ENCODE measurements at places on chromosomes 13 and 19.

- H3K4me3 ChIP-seq, result no peak overlapping the region
- H3K27ac ChIP-seq, result no peak overlapping the region
- H3K4me1 ChIP-seq, result no peaks in the 10 kb centered on the region
- no peak for DNase-seq
- no peaks in the 10 kb centered on the region for H3K36me3 ChIP-seq
- H3K27me3 ChIP-seq, result no peaks in the 10 kb centered on the region
These were observed 274.0 kb upstream of the SOX1 start for GRCh38 chr13:111792956-111793355.

GRCh38 chr19:30161770-30162169 is 210.4 kb upstream of the ZNF536 start:
- H3K36me3 ChIP-seq, result no peaks in the 10 kb centered on the region
- H3K4me1 ChIP-seq, result no peaks in the 10 kb centered on the region
- H3K27ac ChIP-seq, result no peak overlapping the region
- H3K4me3 ChIP-seq, result no peak overlapping the region

DNA sequence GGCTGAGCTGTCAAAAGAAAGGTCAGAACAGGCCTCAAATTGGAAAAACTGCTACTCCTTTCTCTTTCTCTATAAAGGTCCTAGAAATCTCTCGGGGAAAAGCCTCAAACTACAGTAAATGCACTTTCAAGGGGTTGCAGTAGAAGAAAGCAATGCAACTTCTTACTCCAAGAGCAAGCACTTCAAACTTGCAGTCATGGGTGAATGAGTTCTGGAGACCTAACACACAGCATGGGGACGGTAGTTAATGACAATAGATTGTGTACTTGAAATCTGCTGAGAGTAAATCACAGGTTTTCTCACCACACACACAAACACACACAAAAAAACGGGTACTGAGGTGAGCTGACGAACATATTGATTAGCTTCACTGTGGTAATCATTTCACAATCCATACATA is 11.8 kb downstream of the TUBGCP3 start:
- no peaks in the 10 kb centered on the region for H3K27me3 ChIP-seq
- H3K27ac ChIP-seq, result no peak overlapping the region
- no peak overlapping the region for H3K4me3 ChIP-seq
- no peak for DNase-seq

DNA sequence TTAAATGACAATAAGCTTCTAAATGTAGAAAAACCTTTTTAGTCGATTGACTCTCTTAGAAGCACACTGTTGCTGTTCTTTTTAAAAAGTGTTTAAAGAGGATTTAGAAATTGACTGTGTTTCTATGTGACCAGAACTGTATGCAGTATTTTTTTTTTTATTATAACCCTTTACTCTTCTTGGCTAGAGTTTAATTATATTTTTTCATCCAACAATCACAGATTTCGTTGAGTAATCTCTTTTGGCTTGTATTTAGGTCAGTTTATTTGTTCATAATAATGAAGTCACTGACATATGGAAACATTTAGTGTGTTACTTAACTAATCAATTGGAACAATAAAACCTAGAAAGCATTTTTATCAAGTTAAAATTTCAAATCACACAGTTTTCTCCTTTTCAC is 19.9 kb downstream of the CSNK1A1L start:
- peaks cover 5% of the 10 kb centered on the region for H3K27me3 ChIP-seq
- H3K36me3 ChIP-seq, result no peaks in the 10 kb centered on the region
- DNase-seq, result no peak
- H3K4me3 ChIP-seq, result no peak overlapping the region

- no peak for DNase-seq
- H3K4me1 ChIP-seq, result no peaks in the 10 kb centered on the region
- no peaks in the 10 kb centered on the region for H3K27me3 ChIP-seq
These were observed 31.8 kb downstream of the TPP2 start for GRCh38 chr13:102628559-102628958.

GRCh38 chr13:113863524-113864272 is at the start of gene GAS6:
TSS of gene GAS6 (minus strand) at chr13:113864076. CDS start at chr13:113863920, 156 bp downstream.
- no peak within 1 kb of the TSS for H3K27ac ChIP-seq
- peaks cover 11% of the 10 kb centered on the region for H3K4me1 ChIP-seq
- no peaks in the 10 kb centered on the region for H3K36me3 ChIP-seq
- DNase-seq, result peak; percentile 53
- H3K27me3 ChIP-seq, result peaks cover 17% of the 10 kb centered on the region

DNA sequence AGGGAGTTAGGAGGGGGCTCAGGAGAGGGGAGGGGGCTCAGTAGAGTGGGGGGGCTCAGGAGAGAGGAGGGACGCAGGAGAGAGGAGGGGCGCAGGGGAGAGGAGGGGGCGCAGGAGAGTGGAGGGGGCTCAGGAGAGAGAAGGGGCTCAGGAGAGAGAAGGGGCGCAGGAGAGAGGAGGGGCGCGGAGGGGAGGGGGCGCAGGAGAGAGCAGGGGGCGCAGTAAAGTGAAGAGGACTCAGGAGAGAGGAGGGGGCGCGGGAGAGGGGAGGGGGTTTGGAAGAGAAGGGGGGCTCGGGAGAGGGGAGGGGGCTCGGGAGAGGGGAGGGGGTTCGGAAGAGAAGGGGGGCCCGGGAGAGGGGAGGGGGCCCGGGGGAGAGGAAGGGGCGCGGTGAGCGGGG is 700 bp downstream of the MADCAM1 start:
- no peak overlapping the region for H3K4me3 ChIP-seq
- H3K27ac ChIP-seq, result no peak overlapping the region
- no peaks in the 10 kb centered on the region for H3K4me1 ChIP-seq
- DNase-seq, result no peak
- H3K27me3 ChIP-seq, result peaks cover 12% of the 10 kb centered on the region
- H3K36me3 ChIP-seq, result no peaks in the 10 kb centered on the region

DNA sequence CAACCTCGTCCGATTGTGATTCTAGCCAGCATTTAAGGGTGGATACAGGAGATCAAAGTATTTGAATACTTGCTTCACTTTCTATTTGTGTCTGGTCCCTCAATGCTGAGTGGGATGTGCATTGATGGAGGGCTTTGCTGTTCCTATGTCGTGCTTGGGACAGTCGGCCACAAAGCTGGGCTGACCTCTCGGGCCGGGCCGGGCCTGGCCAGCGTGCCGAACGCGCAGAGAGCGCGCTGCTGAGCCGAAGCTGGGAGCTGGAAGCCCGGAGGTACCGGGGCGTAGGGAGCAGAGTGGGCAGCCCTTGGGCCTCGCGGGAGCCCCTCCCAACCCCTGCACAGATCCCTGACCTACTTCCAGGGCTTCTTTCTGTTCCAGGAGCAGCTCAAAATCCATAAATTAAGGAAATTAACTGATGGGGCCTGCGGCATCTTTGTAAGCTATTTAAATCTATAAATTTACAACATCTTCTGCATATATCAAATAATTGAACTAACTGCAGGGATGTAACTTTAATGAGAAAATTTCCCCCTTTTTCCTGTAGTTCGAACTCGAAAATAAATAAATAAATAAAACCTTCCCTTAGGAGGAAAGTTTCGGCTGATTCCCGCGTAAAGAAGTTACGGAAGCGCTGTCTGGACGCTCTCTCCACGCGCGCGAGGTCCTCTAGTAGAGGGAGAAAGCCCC is 1.8 kb upstream of the KCTD15 start:
- H3K27ac ChIP-seq, result peak overlapping the region; percentile 83
- no peak for DNase-seq
- H3K4me1 ChIP-seq, result peaks cover 17% of the 10 kb centered on the region
- peak overlapping the region; percentile 64 for H3K4me3 ChIP-seq

DNA sequence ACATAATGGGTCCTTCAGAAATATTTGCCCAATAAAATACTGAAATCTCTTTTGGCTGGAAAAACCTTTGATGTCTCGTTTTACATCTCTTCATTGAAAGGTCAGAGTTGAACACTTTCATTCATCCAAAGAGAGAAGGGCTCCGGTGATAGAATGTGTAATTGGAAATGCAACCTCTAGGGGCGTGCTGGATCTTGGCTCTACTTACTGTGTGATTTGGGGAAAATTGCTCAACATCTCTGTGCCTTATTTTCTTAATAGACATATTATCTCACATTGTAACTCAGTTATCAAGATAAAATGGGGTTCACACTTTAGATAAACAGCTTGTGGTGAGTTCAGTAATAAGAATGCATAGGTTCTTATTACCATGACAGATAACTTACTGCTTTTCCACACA is 1444.1 kb downstream of the SLITRK5 start:
- H3K4me1 ChIP-seq, result no peaks in the 10 kb centered on the region
- DNase-seq, result no peak
- H3K36me3 ChIP-seq, result no peaks in the 10 kb centered on the region
- no peaks in the 10 kb centered on the region for H3K27me3 ChIP-seq

- H3K36me3 ChIP-seq, result no peaks in the 10 kb centered on the region
- H3K4me1 ChIP-seq, result no peaks in the 10 kb centered on the region
- no peak for DNase-seq
- H3K27ac ChIP-seq, result no peak overlapping the region
- peaks cover 2% of the 10 kb centered on the region for H3K27me3 ChIP-seq
- no peak overlapping the region for H3K4me3 ChIP-seq
These were observed 25.3 kb downstream of the POMP start for GRCh38 chr13:28684257-28684656.

DNA sequence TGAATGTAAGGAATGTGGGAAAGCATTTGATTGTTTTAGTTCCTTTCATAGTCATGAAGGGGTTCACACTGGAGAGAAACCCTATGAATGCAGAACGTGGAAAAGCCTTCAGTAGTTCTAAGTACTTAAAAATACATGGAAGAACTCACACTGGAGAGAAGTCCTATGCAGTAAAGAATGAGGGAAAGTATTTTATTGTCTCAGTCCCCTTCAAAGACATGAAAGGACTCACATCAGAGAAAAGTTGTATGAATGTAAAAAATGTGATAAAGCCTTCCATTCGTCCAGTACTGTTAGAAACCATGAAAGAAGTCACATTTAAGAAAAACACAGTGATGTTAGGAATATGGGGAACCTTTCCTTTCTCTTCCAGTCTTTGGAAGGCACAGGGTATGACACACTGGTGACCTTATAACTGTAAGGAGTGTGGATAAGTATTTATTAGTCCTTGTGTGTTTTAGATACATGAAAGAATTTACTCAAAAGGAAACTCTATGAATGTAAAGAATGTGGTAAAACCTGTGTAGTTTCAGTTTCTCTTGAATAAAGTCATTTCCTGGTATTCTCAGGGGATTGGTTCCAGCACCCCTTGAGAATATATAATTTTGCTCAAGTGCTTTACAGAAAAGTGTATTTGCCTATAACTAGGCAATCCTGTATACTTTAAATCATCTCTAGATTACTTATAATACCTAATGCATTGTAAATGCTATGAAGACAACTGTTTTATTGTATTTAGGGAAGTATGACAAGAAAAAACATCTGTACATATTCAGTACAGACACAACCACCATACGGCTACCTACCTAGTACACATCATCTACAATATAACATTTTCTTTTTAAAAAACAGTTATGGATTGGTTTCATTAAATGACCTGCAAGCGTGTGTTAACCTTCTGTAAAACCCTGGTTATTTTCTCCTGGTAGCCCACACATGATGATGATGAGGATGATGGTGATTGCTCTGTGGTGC is 52.8 kb downstream of the ZNF823 start:
- DNase-seq, result no peak
- no peaks in the 10 kb centered on the region for H3K27me3 ChIP-seq
- H3K36me3 ChIP-seq, result no peaks in the 10 kb centered on the region
- no peaks in the 10 kb centered on the region for H3K4me1 ChIP-seq
- no peak overlapping the region for H3K4me3 ChIP-seq

DNA sequence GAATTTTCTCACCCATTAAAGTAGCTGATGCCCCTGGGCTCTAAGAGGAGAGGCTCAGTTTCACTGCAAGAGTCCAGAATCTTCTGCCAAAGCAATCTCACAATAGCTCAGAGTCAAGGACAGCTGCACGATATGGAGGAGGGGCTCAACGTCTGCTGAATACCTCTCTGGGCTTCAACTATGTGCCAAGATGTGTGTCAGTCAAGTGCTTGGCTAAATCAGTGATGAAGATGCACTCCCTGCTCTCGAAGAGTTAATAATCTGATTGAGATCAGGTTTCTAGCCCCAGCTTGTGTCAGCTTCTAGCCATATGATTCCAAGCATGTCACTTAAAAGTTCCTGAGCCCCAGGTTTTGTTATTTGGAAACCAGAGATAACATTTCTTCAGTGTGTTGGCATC is 46.8 kb downstream of the KLF12 start:
- H3K4me1 ChIP-seq, result peaks cover 11% of the 10 kb centered on the region
- H3K4me3 ChIP-seq, result no peak overlapping the region
- no peaks in the 10 kb centered on the region for H3K27me3 ChIP-seq

DNA sequence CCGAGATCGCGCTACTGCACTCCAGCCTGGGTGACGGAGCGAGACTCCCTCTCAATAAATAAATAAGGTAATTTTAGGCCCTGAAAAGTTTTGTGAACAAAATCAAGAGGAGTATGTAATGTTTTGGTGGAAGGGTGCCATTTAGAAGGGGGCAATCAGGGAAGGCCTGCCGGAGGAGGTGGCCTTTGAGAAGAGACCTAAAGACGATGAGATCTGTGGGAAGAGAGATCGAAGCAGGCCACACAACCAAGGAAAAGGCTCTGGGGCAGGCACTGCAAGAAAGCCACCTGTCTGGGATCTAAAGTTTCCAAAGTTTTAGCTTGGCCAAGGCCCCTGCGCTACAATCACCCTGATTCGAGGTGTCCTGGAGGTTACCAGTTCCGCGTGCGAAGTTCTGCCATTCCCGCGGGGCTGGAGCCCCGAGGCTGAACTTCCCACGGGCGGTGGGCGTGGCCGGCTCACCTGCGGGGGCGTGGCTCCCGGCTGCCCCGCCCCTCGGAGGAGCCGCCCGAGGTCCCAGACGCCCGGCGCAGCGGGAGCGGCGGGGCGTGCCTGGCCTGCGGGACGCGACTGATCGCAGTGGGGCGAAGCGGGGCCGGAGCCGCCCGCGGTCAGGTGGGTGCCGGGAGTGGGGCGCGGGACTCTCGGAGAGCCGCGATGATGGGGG is at the start of gene KLC3:
TSS of gene KLC3 (plus strand) at position 519 of the 667 bp plus-strand sequence. CDS start 4,792 bp downstream, outside the sequence.
- DNase-seq, result no peak
- no peak within 1 kb of the TSS for H3K27ac ChIP-seq
- H3K36me3 ChIP-seq, result no peaks in the 10 kb centered on the region
- peaks cover 5% of the 10 kb centered on the region for H3K27me3 ChIP-seq
- peaks cover 5% of the 10 kb centered on the region for H3K4me1 ChIP-seq

GRCh38 chr19:4538601-4538954 is 1.3 kb downstream of the LRG1 start:
- no peaks in the 10 kb centered on the region for H3K36me3 ChIP-seq
- H3K4me1 ChIP-seq, result peaks cover 11% of the 10 kb centered on the region
- H3K4me3 ChIP-seq, result no peak overlapping the region
- H3K27ac ChIP-seq, result no peak overlapping the region

GRCh38 chr19:7268705-7269098 is 25.5 kb downstream of the INSR start:
- H3K27ac ChIP-seq, result no peak overlapping the region
- no peaks in the 10 kb centered on the region for H3K4me1 ChIP-seq
- no peaks in the 10 kb centered on the region for H3K36me3 ChIP-seq
- no peaks in the 10 kb centered on the region for H3K27me3 ChIP-seq
- DNase-seq, result no peak

GRCh38 chr13:93270769-93271742 is 44.4 kb downstream of the GPC6 start:
- H3K27me3 ChIP-seq, result no peaks in the 10 kb centered on the region
- no peak overlapping the region for H3K27ac ChIP-seq
- no peak overlapping the region for H3K4me3 ChIP-seq
- no peaks in the 10 kb centered on the region for H3K4me1 ChIP-seq

- no peaks in the 10 kb centered on the region for H3K4me1 ChIP-seq
- peaks cover 29% of the 10 kb centered on the region for H3K36me3 ChIP-seq
- no peak overlapping the region for H3K27ac ChIP-seq
These were observed 8.2 kb upstream of the ATF5 start for GRCh38 chr19:49920624-49921363.

- no peak overlapping the region for H3K27ac ChIP-seq
- H3K4me3 ChIP-seq, result no peak overlapping the region
- H3K27me3 ChIP-seq, result peaks cover 8% of the 10 kb centered on the region
- no peaks in the 10 kb centered on the region for H3K36me3 ChIP-seq
- H3K4me1 ChIP-seq, result no peaks in the 10 kb centered on the region
These were observed 13.3 kb downstream of the SIAH3 start for GRCh38 chr13:45838171-45838745.
